ENCODE measurements at places on chromosomes 11 and 22.
A peak's percentile ranks its signal among the peaks of the same experiment; 100 is the strongest.

DNA sequence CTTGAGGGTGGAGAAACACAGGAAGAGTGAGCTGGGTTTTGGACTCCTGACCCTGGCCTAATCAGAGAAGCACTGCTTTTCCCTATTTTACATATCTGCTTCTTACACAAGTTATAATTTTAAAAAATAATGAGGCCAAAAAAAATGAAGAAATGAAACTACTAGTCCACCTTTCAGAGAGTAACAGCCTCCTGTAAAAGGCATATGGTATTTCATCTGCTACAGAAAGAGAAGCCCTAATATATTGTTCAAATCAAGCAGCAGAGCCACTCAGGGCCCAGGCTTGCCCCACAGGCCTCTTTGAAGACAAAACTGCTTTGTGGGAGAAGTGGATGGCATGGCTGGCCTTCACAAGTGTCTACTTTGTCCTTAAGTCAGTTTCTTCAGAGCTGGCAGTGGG lies 10.0 kb downstream of the DIXDC1 start:
- no peak for DNase-seq

DNA sequence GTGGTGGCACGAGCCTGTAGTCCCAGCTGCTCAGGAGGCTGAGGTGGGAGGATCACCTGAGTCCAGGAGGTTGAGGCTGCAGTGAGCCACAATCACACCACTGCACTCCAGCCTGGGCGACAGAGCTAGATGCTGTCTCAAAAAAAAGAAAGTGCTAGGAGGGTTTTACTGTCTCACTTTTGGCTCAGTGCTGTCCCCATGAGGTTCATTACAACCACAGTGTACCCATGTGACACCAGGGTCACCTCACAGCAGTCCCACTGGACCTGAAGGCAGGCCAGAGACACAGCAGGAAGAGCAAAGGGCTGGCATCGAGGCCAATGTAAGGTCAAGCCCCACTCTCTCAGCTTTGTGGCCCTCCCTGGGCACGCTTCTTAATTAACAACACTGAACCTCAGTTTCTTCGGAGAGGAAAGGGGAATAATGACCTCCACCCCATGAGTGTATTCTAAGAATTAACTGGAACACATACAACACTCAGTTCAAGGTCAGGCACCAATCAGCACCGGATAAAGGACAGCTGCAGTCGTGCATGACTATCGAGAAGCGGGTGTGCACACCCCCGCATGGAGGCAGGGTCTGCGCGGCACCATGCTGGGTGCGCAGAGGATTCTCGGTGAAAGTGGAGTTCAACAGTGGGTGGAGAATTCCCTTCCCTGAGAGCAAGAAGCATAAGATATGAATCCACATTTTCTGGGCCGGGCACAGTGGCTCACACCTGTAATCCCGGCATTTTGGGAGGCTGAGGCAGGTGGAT lies 30.9 kb upstream of the BAIAP2L2 start:
- DNase-seq: peak; percentile 31

GRCh38 chr22:36470162-36470993 lies 11.1 kb downstream of the TXN2 start:
- peak; percentile 88 for DNase-seq

DNA sequence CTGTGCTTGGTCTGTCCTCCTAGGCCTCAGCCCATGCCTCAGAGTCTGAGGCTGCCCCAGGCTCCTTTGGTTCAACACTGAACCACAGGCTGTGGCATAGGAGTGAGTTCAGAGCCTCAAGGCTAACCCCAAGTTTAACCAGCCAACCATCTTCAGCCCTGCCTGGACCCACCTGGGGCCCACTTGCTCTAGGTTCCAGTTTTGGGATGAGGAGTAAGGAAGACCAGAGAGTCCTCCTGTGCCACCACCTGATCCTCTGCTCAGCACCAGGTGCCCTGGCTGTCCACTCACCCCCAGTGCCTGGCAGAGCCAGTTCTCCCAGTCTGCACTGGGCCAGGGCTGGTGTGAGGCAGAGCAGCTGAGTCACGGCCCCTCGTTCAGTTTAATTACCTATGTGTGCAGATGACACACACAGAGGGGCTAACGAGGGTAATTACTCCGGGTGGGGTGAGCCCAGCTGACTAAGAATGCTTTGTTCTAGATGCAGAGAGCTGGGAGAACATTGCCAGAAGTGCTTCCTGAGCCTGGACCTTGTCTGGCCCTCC lies 12.0 kb upstream of the TMPRSS13 start:
- no peak for DNase-seq

GRCh38 chr11:15991215-15991614 lies 365.1 kb downstream of the SOX6 start:
- no peak for DNase-seq

Data from sciatic nerve (tissue), 2 donors.